ENCODE measurements at places on chromosomes 7 and 10.

DNA sequence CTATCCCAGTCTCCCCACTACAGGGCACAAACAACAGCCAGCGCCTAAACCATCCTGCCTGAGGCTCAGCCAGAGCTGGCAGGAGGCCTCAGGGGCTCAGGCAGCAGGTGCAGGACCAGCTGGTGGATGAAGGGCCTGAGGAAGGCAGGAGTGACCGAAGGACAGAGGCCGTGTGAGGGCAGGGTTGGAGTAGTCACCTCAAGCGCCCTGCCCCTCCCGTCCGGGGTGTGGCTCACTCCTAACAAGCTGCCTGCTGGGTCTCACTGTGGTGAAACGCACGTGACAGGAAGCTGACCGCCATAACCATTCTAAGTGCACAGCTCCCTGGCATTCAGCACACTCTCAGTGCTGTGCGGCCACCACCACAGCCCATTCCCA is 281.1 kb downstream of the ELFN1 start:
- DNase-seq, result no peak

DNA sequence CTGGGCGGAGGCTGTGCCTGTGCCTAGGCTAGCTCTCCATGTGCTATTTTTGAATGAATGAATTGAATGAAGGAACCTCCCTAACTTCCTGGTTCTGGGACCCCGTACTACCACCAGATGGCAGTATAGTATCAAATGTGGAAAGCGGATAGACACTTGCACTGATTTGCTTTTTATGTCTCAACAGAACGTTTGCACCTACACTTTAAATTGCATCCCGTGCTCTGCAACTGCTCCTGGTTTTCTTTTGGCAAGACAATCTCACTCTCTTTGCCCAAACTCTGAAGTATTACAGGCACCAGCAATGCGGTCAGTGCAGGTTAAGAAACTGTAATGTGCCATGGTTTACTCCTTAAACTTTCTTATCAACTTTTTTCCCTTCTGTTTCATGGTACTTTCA is 6.5 kb downstream of the FZD8 start:
- peak; percentile 63 for DNase-seq

- peak; percentile 66 for DNase-seq
Measured at GRCh38 chr10:112307358-112308124, 24.3 kb downstream of the TECTB start.

DNA sequence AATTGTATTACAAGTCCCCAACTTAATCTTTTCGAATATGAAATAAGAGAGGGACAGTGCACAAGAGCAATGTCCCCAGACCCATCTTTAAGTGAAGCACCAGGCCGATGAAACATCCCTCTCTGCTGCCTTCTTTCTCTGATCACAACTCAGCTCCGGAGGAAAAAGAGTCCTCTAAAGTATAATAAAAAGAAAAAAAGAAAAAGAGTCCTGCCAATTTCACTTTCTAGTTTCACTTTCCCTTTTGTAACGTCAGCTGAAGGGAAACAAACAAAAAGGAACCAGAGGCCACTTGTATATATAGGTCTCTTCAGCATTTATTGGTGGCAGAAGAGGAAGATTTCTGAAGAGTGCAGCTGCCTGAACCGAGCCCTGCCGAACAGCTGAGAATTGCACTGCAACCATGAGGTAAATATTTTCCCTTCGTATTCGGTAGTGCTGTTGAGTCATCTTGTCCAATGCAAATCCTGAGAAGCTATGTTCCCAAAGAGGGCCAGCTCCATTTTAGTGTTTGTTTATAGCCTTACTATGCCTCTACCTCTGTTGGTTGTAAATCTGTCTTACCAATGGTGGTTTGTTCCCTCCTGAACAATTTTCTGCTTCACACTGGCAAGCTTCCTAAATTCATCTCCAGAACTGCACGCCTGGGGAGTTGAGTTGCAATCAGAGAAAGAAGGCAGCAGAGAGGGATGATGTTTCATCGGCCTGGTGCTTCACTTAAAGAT is at the start of gene IFIT2:
IFIT2 (plus strand) TSS at position 326 of the 725 bp plus-strand sequence; CDS start at position 404, 78 bp downstream.
- DNase-seq, result peak; percentile 66

DNA sequence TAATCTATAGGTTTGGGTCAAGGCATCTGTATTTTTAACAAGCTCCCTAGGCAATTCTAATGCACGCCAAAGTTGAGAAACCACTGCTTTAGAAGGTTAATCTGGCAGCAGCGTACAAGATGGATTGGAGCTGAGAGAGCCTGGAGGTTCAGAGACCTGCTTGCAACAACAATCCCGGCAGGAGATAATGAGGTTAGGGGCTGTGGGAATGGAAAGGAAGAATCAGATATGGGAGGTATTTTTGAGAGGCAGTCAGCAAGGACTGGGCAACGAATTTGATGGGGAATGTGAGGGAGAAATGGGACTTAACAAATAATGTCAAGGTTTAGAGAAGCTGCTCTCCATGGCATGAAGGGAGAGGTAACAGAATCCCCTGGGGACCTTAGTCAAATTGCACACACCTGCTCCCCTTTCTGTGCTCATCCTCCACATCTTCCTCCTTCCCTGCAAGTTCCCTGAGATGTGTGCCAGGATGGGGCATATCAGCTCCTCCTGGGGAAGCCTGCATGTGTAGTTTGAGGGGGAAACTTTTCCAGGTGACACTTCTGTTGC is 731.0 kb upstream of the GALNT17 start:
- DNase-seq, result no peak

- DNase-seq, result no peak
Measured at GRCh38 chr10:78556705-78557432, 511.9 kb upstream of the ZMIZ1 start.

GRCh38 chr10:62972103-62972502 is 155.9 kb upstream of the EGR2 start:
- DNase-seq, result no peak

GRCh38 chr7:142523821-142524460 is 225.3 kb upstream of the PRSS1 start:
- no peak for DNase-seq

DNA sequence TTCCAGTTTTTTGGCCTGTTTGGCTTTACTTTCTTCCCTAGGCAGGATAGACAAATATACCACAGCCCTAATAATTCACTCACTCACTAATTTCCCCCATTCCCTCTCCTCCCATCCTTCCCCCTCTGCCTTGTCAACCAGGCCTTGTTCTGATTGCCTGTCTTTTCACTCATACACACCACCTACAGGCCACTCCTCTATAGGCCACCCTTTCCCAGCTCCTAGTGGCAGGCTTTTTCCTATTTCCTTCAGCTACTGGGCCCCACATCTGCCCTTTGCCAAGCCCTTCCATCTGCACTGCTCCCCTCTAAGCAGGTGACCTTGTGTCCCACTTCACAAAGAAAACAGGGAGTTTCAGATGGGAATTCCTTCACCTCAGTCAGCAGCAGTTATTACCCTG is 59.8 kb upstream of the MSRB2 start:
- DNase-seq, result no peak

DNA sequence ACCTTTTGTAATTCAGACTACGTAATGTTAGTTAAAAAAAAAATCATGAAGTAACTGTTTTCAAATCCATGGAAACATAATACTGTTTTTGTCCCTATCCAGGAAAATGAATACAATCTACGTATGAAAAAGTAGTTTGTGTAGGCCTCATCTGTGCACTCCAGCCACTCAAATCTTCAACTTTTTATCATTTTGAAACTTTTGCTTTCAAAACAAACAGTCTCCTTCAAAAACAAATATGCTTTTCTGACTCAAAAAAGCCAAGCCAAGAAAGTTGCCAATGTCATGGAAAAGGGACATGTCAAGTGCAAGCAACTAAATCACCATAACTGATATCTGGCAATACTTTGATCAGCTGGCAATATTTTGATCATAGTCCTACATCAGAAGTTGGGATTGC is 13.1 kb downstream of the THNSL1 start:
- DNase-seq, result no peak

DNA sequence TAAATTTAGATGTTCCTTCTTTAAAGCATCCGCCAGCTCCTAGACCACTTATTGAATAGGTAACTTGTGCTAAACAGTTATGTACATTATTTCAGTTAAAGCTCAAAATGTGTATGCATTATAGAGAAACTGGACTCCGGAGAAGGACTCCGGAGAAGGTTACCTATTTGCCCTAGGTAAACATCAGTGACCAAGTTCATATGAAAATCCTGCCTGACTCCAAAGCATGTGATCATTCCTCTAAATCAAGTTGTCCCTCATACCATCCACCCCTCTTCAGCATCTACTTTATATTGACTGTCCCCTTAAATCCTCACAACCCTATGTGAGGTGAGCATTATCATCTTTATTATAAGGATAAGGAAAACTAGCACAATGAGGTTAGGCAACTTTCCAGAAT is 147.5 kb downstream of the SRPK2 start:
- DNase-seq, result no peak

- DNase-seq, result no peak
Measured at GRCh38 chr7:39971924-39972323, 21.9 kb downstream of the CDK13 start.

GRCh38 chr10:119409906-119410305 is 132.6 kb downstream of the RGS10 start:
- no peak for DNase-seq

DNA sequence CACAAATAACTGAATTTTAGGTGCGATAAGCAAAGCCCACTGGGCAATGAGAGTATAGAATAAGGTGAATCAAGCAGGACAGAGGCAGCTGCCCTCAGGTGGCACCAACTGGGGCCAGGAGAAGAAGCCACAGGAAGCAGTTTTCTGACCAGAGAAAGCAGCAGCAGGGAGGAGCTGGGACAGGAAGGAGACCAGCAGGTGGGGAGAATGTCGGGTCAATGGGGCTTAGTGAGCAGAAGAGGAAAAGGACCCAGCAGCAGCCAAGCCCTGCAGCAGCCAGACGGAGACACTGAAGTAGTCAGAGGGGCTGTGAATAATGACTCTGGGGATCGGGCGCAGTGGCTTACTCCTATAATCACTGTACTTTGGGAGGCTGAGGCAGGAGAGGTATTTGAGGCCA is 209.6 kb upstream of the SH2B2 start:
- no peak for DNase-seq

DNA sequence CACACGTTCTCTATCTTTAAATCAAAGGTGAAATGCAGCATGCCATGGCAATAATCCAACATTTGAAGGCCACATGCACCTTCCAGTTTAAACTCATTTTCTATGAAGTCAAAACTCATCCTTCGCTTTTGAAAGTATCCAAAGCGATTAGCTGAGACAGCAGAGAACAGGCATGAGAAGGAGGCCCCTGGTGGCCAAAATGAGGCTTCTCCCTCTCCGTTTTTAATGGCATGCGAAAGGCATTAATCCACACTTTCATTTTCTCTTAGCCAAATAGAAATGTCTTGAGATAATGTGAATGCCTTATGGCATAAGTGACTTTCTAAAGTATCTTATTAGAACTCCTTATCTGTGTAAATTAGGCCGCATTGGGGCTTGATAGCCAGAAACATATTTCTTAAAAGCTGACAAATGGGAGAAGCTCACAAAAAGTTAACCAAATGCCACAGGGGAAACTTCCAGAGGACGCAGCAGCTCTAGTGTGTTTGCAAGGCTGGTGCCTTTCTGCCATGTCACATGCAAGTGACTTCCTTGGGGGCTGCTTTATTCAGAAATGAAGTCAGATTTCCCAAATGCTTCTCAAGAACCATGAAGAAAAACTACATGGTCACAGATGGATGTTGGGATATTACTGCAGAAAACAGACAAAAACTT is 1189.6 kb downstream of the SORCS1 start:
- no peak for DNase-seq

DNA sequence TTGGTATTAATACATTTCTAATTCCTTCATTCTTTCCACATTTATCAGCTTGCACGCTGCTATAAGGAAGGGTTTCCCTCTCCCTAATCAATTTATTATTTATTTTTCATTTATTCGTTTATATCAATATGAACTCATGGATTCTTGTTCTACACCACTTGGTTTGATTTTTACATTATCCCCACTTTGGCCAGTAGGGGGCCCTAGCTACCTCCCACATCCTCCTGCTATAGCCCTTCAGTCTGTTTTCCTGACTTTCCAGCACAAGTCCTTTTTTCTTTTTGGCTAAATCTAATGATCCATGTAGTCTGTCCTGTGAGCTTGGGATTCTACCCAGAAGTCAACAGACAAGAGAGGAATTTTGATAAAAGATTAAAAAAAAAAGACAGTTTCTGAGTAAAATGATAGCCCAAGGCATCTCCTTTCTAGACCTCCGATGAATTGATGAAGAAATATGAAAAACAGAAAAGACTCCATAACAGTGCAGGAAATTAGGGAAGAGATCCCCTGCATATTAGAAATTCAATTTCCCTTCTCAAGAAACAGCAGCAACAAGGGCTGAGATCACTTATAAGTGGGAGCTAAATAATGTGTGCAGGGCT is 47.7 kb downstream of the LYZL2 start:
- peak; percentile 66 for DNase-seq

GRCh38 chr10:119654540-119654939 is 3.4 kb downstream of the BAG3 start:
- no peak for DNase-seq

DNA sequence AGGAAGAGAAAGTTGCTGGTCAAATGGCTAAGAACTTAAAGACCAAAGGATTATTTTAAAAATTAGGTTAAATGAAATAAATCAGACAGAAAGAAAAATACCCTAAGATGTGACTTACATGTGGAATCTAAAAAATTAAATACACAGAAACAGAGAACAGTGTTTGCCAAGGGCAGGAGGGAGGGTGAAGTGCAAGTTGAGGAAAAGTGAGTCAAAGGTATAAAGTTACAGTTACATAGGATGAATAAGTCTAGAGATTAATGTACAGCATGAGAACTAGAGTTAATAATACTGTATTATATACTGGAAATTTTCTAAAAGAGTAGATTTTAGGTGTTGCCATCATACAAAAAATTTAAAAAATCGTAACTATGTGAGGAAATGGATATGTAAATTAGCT is 146.3 kb downstream of the MDFIC start:
- no peak for DNase-seq

DNA sequence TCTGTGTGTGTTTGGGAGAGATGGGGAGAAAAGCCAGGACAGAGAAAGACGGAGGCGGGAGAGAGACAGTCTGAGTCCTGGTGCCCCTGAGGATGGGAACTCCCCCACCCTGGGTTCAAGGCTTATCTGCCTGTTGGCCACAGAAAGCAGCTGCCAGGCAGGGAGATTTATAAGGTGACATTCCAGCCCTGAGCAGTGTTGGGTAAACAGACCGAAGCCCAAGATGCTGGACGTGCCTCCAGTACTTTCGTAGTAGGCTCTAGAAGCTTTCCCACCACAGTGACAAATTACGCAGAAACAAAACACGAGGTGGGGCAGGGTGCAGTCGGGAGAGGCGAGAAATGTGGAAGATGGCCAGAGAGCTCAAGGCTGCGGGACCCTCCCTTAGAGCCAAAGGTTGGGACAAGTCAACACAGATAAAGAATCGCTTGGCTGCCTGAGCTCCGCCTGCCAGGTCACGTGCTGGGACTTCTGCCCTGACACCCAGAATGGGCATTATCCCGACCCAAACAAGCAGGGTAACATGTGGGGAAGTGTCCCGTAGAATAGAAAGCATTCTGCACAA is 41.1 kb downstream of the CCDC3 start:
- DNase-seq, result no peak

DNA sequence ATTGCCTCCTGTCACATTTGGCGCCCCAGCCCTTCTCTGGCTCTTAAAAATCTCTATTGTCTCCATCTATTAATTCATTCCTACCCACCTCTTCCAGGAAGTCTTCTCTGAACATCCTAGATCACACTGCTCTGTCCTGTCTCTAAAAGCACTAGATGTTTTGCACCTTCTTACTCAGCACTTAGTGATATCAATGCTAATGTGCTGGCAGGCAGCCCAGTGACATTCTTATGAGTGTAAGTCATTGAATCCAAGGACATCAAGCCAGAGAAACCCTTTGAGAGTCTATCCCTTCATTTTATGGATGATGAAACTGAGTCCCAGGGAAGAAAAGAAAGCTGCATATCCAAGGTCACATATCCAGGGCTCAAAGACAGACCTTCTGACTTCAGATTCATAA is 48.3 kb upstream of the PAX2 start:
- no peak for DNase-seq

Data from activated effector memory CD4-positive, alpha-beta T cell treated with anti-CD3 and anti-CD28 coated beads, Interleukin-2, amount 50 U/mL, for 16 hours (primary cell).